Kidney glomerular epithelial cell (primary cell): ENCODE measurements at places on chromosomes 2 and 18.

GRCh38 chr2:32366595-32366994 lies 9.8 kb downstream of the BIRC6 start:
- no peak for DNase-seq

- DNase-seq: no peak
Observed at GRCh38 chr18:35073186-35074105, 32.2 kb downstream of the MAPRE2 start.

- no peak for DNase-seq
Observed at GRCh38 chr18:11289248-11289647, 139.9 kb upstream of the PIEZO2 start.

- DNase-seq: no peak
Observed at GRCh38 chr2:239114119-239114581, 266.3 kb downstream of the TWIST2 start.

GRCh38 chr2:24985511-24985910 lies 13.8 kb upstream of the DNAJC27 start:
- DNase-seq: no peak

DNA sequence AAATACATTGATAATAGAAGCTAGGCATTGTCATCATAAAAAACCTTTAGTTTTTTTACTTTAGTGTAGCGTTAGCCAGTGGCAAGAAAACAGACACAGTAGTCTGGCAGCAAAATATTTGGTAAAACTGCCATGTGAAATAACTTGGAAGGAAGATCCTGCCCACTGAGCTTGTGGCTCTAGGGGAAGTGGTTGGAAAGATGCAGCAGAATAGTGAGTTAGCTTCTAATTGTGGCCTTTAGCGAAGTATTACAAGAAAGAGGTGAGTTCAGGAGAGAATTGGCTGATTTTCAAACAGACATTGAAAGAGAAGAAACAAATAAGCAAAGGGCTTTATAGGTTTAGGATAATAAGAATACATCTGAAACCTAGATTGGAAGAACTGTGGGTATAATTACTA lies 1887.8 kb upstream of the CELF4 start:
- DNase-seq: no peak

DNA sequence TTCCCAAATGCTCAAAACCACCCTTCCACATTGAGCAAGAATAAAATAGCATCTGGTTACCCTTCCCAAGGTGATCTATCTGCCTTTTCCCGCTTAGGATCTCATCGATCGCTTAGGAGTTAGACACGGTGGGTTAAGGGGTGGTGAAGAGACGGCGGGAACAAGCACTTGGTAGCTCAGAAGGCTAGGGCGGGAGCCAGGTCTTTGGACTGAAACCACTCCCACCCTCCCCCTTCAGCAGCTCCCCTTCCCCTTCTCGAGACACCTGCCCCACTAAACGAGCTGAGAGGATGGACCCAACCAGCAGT lies 513 bp downstream of the THOC1 start:
- DNase-seq: peak; percentile 44

DNA sequence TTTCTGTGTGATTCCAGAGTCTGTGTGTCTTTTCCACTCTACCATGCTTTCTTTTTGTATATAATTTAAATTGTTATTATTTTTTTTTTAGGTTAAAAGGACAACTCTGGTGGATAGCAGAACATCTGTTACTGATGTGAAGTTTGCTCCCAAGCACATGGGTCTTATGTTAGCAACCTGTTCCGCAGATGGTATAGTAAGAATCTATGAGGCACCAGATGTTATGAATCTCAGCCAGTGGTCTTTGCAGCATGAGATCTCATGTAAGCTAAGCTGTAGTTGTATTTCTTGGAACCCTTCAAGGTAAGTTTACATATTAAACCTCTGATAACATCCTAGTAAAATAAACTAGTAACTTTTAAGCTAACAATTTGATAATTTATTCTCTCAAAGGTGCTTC lies 15.3 kb downstream of the SEH1L start:
- no peak for DNase-seq

GRCh38 chr2:235612181-235612950 lies 118.5 kb downstream of the AGAP1 start:
- DNase-seq: no peak

DNA sequence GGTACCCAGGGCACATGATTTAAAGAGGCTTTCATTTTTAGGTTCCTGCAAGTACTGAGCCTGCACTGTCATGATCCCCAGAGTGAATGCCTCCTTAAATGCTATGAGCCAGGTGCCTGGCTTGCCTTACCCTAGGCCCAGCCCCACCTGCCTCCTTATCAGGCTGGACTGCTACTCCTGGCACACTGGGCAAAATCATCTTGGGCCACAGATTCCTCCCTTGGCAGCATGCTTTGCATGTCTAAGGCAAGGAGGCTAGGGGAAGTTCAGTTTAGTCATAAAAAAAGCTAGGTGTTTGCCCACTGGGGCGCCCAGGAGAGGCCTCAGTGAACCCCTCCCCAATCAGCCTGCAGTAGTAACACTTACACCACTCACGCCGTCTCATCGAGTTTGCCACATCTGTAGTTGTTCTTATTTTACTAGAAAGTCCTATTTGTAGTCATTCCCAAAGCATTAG lies 45.1 kb downstream of the LBH start:
- no peak for DNase-seq

DNA sequence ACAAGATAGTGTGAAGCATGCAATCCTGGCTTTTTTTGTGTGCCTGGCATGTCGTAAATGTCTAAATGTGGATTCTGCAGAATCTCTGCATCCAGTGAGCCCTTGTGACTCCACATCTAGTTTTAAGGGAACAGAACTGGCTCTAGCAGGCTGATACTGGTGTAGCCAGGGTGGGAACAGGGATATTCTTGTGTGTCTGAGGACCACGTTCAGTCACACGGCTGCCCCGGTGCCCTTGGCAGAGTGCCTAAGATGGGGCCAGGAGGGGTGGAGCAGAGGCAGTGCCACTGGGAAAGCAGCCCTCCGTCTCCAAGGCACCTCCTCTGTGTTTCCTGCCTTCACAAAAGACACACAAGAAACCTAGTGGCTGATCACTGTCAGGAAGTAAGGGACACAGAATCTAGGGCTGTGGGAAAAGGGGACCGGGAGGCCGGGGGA lies 91.5 kb upstream of the PARD3B start:
- DNase-seq: peak; percentile 33

DNA sequence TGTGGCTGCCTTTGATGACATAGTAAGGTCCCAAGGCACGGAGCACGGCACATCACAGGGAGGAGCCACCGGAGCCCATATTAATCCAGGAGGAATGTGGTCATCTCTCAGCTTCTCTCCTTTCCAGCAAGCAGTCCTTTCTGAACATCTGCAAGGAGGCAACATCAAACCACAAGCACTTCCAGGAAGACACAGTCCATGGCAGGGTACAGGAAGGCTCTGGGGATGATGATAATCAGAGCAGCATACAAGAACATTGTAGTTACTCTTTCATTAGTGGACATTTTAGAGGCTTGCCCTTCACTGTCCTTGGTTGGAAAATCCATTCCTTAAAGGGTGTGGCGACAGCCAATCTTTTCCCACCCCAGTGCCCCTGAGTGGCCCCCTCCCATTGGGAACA lies 31.1 kb downstream of the YPEL5 start:
- no peak for DNase-seq

DNA sequence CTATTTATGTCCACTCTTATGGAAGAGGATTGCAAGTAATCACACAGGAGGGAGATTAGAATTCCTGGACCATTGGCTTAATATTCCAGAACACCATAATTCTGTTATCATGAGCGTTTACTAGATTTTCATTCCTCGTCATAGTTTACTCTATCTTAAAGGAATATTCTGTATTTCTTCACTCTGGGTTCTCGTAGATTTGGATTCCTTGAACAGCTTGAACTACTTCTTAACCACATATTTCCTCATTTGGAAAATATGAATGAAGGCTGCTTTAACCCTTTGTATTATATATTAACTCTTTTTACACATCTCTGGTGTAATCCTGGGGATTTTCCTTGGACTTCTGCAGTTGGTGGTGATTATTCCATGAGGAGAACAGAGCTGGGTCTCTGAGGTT lies 46.3 kb upstream of the CCBE1 start:
- no peak for DNase-seq

GRCh38 chr2:70123829-70124116 lies 36.5 kb downstream of the PCBP1 start:
- no peak for DNase-seq

- no peak for DNase-seq
Observed at GRCh38 chr2:98501876-98502275, 57.2 kb downstream of the INPP4A start.

DNA sequence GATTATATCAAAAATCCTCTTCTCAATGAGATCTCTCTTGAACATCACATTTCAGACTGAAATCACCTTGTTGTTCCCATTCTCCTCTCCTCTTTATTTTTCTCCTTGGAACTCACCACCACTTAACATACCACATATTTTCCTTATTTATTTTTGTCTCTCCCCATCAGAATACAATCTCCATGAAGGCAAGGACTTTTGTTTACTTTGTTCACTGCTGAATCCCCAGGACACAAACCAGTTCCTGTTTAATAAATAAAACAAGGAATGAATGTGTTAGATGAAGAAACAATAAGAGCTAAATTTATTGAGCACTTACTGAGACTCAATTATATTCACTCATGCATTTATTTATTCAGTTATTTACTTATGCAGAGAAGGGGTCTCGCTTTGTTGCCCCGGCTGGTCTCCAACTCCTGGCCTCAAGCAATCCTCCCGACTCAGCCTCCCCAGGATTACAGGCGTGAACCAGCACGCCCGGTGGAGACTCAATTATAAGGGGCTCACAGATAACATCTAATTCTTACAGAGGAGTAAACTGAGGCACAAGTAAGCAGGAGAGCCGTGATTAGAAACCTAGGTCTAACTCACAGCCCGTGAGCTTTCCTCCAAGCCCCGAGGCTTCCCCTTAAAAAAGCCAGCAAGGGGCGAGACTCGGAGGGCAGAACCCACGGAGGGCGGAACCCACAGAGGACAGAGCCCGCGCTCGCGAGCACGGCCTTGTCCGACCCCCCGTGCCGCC lies 616 bp upstream of the TAF1B start:
- no peak for DNase-seq

DNA sequence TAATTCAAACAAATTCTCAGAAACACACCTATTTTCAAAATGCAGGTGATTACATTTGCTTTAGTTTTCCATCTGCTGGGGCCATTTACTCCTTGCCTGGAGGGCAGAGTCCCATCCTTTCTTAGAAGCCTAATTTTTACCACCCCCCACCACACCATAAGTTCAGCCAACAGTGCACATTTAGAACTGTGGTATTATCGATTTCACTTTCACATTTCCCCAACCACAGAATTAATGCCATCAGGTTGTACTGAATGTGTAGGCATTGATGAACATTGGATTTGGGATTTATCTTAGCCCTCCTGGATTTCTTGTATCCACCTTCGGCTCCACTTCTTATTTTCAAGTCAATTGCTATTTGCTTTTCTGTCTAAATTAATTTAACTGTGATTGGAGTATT lies 4.5 kb downstream of the SCYGR3 start:
- DNase-seq: no peak

- DNase-seq: no peak
Observed at GRCh38 chr2:240949791-240950705, 43.9 kb downstream of the CROCC2 start.

GRCh38 chr2:168639441-168639898 lies 163.0 kb upstream of the NOSTRIN start:
- DNase-seq: peak; percentile 50

GRCh38 chr2:12064153-12064552 lies 317.7 kb downstream of the LPIN1 start:
- no peak for DNase-seq

DNA sequence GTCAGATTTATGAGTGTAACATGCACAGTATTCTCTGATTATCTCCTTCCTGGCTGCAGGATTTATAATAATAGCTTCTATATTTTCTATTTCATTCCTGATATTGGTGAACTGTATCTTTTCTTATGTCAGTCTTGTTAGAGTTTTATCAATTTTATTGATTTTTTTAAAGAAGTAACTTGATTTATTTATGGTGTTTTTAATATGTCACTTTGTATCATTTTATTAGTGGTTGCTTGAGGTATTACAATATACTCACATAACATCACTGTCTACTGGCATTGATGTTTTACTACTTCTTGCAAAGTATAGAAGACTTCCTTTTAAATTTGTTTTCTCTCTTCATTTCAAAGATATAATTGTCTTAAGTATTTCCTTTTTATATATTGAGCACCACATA lies 270.5 kb upstream of the GYPC start:
- DNase-seq: no peak

- DNase-seq: no peak
Observed at GRCh38 chr2:239159476-239159911, 241.3 kb downstream of the HDAC4 start.

DNA sequence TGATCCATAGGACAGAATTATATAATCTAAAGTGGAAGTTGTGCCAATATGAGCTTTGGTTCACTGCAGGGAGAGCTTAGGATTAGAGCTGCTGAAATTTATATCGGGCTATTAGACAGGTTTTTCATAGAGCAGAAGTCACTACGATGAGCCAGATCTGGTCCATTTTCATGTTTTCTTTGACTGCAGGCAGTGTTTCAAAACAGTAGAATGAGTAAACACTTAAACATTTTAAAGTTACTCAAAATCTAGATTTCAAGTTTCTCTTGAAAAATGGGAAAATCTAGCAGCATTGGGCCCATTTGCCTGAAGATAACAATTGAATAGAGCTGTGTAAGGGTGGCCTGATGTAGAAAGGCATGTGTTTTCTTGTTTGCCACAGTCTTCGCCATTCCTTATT lies 14.5 kb upstream of the ADAM23 start:
- no peak for DNase-seq

- no peak for DNase-seq
Observed at GRCh38 chr18:45339810-45340550, 275.3 kb upstream of the SLC14A2 start.

DNA sequence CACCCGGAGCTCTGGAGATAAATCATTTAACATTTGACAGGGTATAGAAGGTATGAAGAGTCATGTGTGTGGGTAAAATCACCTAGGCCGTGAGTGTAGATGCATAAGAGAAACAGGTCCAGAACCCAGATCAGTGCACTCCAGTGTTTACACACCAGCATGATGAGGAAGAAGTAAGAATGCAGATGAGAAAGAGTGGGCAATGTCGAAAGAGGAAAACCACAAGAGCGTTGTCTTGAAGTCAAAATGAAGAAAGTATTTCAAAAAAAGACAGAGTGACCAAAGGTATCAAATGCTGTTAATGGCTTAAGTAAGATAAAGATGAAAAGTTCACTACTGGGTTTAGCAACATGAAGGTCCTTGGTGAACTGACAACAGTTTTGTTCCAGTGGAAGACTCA lies 32.0 kb upstream of the PLB1 start:
- no peak for DNase-seq

GRCh38 chr18:71252351-71252865 lies 963.6 kb downstream of the SOCS6 start:
- peak; percentile 32 for DNase-seq

DNA sequence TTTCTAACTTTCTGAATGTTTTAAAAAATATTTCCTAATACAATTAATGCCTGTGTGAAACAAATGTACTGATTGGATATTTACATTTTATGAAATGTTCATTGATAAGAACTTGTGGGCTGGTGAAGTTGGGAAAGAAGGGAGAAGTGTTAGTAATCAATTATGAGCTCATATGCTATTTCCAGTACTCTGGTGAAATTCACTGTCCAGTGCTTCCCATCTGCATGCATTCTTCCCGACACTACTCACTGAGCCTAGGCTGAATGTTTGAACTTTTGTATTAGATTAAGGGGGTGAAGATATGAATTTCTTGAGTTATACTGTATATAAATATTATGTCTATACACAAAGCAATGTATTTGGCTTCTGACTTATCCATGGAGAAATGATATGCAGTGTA lies 36.0 kb downstream of the SKA1 start:
- DNase-seq: peak; percentile 39

GRCh38 chr2:156329927-156330726 lies 2.4 kb downstream of the NR4A2 start:
- DNase-seq: no peak

- no peak for DNase-seq
Observed at GRCh38 chr2:108367014-108367413, 10.7 kb upstream of the SULT1C4 start.
